ENCODE measurements at places on chromosomes 2 and 18.

DNA sequence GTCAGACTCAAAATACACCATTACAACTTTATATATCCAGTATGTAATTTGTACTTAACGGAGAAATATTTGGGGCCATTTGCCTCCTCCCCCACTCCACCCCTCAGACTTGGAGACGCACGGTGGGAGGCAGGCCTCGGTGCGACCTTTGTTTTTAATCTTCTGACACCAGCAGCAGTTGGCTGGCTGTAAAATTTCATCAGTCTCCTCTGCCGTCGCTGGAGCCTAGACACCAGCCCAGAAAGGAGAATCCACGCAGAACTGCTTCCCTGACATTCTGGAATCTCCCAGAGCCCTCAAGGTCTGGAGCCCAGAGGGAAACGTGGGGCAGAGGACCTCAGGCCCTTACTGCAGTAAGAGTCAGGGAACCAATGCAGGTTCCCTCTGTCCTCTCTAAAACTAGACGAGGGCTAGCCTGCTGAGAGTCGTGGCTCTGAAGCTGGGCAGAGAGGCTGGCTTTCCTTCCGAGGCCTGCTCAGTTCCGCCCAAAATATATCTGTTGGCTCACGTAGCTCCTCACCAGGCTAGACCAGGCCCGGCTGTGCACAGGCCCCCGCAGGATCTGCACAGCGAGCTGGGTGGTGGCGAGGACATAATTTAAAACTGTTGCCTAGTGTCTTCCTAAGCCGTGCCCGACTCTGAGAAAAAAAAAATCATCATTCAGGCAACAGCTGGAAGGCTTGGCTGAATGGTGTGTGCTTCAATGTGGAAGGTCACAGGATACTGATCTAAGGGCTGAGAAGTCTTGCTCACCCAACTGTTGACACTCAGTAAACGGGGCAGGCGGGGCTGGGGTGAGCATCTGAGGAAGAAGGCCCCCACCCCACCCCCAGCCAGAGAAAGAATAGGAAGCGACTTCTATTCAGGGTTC lies 40.4 kb downstream of the EN1 start:
- no peak for DNase-seq

DNA sequence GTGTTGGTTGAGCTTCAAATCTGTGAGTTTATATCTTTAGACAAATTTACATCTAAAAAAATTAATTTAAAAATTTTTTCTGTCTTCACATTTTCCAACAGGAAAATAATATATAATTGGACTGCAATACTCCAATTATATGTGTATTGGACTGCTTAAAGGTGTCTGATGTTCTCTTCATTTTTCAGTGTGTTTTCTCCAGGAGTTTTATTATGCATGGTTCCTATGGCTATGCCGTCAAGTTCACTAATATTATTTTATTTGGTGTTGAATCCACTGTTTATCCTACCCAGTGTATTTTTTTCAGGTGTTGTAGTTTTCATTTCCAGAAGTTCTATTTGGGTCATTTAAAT lies 62.1 kb upstream of the CTLA4 start:
- no peak for DNase-seq

GRCh38 chr2:197838036-197838435 lies 33.6 kb downstream of the PLCL1 start:
- DNase-seq, result no peak

DNA sequence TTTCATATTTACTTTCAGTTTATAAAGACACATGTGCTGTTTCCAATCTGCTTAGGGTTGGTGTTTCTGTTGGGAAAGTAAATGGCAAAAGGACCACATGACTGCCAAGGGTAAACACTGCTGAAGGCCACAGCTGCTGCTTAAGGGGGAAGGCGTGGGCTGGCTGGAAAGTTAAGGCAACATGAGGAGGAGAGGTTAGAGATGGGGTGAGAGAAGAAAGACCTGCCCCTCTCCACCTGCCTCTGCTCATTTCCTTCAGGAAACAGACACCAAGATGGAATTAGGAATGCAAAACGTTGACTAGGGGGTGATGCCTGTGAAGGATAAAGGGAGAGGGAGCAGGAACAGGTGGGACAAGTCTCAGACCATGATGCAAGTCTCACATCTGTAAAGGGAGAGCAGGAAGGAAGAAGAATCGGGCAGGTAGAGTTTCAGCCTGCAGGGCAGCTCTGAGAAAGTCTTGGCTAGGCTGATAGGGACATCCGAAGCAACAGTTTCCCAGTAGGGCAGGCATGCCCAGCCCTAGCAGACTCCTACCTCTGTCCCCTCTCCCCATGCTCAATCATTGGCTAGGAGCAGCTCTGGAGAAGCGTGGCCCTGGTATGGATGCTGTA lies 86.0 kb downstream of the CDC42EP3 start:
- no peak for DNase-seq

- DNase-seq, result no peak
These were observed 90.2 kb downstream of the PARD3B start for GRCh38 chr2:204635478-204635877.

DNA sequence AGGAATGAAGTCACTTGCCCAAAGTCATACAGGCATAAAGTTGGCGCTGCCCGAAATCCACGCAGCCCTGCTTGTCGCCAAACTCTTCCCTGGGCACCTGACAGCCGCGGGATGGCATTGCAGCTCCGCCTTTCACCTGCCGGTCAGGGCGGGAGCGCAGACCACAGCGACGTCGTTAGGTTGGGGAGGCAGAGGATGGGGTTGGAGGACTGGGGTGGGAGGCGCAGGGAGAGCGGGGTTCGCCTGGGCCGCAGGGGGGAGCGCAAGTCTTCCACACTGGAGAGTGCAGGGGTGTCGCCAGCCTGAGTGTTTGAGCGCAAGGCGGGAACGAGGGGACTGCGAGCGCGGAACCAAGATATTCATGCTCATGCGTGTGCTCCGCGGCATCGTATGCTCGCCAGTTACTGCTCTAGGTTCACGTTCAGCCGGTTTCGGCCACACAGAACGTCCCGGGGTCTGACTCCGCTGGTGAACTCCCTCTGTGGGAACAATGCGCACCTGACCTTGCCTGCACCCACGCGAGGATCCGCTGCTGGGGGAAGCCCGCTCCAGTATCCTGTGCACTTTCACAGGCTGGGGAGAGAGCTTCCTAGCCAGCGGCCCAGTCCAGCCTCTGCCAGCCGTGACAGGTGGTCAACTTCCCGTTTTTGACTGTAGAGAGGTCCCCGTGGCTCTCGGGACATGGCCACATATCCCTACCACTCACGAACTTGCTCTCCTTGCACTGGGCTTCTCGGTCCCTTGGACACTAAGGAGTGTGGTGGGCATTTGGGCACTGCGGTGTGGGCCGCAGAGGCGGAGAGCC lies 767 bp upstream of the NPPC start:
- no peak for DNase-seq

- DNase-seq, result no peak
These were observed 52.0 kb downstream of the DCC start for GRCh38 chr18:52391810-52392559.

DNA sequence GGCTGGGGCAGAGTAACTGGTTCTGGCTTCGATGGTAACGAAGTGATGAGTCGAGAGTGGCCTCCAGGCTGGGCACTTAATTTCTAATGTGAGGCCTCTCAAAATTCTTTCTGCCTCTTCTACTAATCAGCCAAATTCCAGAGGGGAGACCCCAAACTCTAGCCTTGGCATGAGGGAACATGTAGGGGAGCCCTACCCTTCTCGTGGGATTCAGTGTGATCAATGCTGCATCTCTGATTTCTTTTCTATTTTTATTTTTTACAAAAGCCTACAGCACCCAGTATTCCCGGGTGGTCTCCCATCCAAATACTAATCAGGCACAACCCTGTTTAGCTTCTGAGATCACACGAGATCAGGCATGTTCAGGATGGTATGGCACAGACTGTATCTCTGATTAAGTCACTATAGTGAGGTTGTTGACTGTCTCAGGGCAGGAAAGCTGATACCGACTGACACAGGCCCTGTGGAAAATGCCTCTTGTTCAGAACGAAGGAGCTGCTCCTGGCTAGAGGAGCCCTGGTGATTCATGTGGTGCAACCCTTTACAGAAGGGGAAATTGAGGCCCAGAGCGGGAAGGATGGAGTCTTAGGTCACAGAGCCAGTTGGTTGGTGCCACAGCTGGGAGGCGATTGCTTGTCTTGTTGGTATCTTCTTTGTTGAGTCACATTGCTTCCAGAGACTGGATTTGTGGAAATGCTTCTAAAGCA lies 126.3 kb upstream of the HS6ST1 start:
- DNase-seq, result no peak

DNA sequence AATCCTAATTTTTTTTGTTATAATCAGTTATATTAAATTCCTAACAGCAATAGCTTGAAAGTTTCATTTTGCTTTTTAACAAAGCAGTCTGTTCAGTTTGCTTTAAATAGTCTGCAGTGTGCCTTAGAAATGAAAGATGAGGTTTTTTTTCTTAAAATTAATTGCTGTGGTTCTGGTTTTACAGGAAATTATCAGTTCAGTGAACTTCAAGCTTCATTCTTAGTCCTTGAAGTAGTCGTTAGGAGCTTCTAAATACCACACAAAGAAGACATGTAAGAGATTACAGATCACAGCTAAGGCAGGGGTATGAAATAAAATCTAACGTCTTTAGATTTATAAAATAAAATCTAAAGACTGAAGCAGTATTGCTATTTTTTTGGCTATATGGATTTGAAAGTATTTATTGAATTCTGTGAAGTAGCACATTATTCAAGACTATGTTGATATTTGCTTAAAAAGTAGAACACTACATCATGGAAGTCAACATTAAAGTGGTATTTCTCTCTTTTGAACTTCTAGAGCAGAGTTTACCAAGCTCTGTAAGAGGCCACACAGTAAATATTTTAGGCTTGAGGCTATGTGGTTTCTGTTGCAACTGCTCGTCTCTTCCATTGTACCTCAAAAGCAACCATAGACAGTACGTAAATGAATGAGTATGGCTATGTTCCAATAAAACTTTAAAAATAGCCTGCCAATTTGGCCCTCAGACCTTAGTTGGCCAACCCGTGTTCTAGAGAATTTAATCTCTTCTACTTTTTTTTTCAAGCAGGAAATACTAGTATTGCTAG lies 81.5 kb upstream of the STON1 start:
- DNase-seq, result no peak
